ENCODE measurements at places on chromosomes 13 and 19. TPM values are rescaled to one million over a fixed set of nuclear protein-coding genes. Genes with fewer than 3 reads are reported as not detected.
A peak's percentile ranks its signal among the peaks of the same experiment; 100 is the strongest.

- no peak for DNase-seq
These were observed 24.8 kb downstream of the SIAH3 start for GRCh38 chr13:45826731-45827130.

DNA sequence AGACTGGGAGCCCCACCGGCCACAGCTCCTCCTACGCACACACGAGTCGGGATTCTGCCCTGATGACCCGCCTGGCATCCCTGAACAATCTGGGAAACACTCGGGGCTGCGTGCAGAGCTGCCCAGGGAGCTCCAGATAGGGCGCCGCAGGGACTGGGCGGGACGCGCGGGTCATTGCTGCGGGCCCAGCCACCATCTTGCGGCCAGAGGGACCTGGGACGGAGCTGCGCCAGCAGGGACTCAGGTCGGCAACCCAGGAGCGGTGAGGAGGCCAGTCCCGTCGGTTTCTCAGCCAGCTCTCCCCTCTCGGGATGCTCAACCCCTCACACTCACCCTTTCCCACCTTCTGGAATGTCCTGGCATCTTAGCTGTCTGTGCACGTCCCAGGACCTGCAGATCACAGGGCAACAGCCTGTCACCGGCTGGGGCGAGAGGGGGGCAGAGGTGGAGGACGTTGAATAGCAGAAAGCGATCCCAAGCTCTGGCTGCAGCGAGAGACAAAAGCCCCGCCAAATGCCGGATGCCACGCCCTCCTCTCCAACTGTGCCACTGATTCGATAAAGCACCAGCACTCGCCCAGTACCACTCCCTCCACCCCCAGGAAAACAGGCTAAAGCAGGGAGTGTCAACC lies 20.4 kb upstream of the ZNF91 start:
- DNase-seq: no peak

- DNase-seq: no peak
These were observed 1636.1 kb downstream of the SLITRK5 start for GRCh38 chr13:89307278-89307677.

DNA sequence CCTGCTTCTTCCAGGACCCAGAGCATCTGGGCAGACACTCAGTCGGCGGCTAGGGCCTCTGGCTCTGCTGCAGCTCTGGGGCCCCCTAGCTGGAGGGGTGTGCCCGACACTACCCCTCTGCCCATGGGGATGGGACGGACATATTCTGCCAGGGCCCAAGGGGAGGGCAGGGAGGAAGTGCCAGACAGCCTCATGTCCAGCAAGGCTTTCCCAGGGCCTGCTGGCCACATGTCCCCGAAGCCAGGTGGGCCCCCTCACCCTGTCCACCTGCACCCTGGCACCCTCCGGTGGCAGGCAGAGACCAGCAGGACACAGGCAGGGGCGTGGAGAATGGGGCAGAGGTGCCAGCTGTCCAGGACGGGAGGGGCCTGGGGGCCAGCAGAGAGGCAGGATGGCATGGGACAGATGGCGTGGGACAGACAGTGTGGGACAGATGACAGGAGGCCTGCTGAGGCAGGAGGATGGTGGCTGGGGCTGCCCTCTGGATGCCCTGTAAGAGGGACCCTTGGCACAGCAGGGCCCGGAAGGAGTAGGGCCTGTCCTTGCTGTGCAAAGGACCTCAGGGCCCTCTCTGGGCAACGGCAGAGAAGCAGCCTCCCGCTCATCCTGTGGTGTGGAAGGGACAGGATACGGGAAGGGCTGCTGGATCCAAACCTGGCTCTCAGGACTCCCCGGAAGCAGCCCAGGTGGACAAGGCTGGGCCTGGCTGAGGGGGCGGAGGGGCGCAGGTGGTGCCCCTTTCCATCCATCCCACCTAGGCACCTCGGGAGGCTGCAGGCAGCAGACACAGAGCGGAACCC lies 29.1 kb downstream of the CEBPG start:
- peak; percentile 37 for DNase-seq

DNA sequence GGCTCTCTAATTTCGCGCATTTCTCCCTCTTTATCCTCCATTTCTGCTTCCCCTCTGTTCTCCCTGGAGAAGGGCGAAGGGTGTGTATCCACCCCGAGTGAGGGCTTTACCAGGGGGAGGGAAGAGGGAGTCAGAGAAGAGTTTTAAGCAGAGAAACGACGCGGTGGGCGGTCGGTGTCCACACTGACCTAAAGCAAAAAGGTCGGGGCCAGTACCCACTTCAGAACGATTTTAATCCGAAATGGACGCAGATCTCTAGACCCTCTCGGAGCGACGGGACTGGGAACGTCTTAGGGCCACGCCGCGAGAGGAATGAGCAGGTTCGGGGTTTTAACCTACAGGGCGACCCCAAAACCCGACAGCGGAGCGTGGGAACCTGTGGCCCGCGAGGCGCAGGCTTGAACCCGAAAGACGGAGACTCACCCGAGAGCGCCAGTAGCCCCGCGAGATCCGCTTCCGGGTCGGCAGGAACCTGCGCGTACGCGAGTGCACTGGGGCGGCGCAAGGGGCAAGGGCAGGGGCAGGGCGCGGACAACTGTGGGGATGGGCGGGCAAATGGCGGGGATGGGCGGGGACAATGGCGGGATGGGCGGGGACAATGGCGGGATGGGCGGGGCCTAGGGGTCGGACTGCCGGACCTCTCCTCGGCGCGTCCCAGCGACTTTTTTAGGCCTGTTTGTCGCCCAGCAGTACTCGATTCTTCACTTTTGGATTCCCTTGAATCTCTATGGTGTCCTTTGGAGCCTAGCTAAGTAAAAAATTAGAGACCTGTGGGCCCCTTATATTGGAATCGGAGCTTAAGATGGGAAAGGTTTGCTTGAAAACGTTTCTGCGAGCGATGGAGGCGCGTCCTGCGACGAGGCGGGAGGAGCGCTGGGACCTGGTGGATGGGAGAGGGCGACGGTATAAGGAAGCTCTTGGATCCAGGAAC lies at the start of gene ZNF677:
ZNF677 (minus strand) TSS at position 463 of the 931 bp plus-strand sequence. CDS start 3,323 bp downstream, outside the sequence.
- DNase-seq: no peak

GRCh38 chr19:46993622-46994021 lies 26.0 kb upstream of the NPAS1 start:
- DNase-seq: no peak

DNA sequence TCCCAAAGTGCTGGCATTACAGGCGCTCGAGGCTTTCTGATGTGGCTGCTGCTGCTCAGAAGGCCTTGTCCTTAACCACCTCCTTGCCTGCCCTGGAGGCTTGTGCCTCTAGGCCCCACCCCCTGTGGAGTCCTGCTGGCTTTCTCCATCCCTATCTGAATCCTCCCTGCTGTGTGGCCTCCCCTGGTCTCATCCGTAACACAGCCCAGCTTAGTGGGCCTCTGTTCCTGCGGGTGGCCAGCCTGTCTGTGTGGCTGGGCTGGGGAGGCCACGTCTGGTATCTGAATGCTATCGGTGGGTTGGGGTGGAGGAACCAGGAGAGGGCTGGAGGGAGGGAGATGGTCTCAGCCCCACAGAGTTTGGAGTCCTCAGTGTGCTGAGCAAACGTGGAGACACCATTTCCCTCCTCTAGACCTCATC lies 4.7 kb downstream of the RPL28 start:
- DNase-seq: no peak

DNA sequence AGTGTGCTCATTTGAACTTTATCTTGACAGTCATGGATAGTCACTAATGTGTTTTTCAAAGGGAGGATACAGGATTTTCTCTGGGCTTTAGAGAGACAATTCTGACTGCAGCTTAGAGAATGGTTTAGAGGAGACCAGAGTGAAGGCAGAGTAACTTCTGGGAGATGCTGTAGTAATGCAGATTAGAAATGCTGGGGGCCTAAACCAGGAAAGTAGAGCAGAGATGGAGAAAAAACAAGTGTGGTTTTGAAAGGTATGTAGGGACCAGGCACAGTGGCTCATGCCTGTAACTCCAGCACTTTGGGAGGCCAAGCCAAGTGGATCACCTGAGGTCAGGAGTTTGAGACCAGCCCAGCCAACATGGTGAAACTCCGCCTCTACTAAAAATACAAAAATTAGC lies 18.3 kb upstream of the CEBPA start:
- DNase-seq: no peak

DNA sequence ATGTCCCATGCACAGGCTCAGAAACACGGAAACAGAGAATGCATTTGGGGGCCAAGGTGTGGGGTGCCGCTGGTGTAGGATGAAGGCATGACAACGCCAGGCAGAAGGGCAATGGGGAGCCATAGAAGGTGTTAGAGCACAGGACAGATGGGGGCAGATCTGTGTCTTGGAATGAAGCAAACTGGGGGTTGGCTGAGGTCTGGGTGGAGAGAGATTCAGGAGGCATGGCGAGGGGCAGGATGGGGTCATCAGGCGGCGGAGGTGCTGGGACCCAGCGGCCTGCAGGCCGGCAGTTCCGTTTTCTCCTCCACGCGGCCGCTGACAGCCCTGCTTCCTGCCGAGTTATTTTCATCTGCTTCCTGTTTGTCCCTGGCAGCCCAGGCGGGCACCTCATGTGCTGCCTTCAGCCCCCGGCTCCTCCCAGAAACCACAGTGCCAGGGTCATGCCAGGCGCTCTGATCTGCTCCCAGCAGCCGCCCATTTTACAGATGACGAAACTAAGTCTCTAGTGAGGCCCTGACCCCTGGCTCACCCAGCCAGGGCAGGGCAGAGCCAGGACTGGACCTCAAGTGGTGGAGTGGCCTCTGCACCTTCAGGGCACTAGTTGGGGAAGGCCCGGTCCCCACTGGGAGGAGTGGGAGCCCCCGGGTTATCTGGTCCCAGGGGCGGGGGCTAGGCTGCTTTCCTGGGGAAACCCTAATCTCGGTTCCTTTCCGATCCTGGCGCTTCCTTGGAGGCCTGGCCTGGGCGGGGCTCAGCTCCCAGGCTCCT lies 2.2 kb downstream of the ARHGAP45 start:
- DNase-seq: peak; percentile 64

DNA sequence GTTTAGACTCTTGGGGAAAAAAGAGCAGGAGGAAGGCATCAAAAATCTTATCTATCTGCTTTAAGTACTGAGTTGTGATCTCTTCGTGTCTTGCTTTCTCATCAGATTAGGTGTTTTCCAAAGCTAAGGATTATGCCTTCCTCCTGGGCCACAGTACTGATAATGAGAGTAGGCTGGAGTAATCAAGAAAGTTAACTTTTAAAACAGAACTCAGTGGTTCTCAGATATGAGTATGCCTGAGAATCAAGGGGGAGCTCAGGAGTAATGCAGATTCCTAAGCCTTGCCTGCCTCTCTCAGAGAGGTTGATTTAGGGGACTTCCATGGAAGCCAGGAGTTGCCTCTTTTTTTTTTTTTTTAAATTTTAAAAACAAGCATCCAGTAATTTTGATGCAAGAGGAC lies 23.5 kb downstream of the CDADC1 start:
- DNase-seq: no peak

GRCh38 chr13:44759384-44760360 lies 183.5 kb upstream of the TSC22D1 start:
- peak; percentile 57 for DNase-seq

DNA sequence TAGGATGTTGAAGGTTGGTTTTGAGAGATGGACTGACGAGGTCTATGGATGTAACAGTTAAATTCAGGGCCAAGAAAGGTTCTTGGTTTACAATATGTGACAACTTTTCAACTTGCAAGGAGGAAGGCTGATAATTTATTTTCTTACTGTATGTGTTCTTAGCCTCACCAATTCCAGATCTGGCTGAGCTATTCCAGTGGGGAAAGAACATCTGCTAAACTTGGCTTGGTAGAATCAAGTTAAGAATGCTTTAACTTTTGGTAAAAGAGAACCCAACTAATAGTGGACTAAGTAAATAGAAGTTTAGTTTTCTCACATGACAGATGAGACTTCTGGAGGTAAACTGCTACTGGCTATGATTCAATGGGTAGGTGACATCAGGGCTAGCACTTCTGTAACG lies 222.9 kb downstream of the KLF5 start:
- no peak for DNase-seq

- peak; percentile 63 for DNase-seq
These were observed 23.4 kb downstream of the IPO5 start for GRCh38 chr13:97976610-97977521.

DNA sequence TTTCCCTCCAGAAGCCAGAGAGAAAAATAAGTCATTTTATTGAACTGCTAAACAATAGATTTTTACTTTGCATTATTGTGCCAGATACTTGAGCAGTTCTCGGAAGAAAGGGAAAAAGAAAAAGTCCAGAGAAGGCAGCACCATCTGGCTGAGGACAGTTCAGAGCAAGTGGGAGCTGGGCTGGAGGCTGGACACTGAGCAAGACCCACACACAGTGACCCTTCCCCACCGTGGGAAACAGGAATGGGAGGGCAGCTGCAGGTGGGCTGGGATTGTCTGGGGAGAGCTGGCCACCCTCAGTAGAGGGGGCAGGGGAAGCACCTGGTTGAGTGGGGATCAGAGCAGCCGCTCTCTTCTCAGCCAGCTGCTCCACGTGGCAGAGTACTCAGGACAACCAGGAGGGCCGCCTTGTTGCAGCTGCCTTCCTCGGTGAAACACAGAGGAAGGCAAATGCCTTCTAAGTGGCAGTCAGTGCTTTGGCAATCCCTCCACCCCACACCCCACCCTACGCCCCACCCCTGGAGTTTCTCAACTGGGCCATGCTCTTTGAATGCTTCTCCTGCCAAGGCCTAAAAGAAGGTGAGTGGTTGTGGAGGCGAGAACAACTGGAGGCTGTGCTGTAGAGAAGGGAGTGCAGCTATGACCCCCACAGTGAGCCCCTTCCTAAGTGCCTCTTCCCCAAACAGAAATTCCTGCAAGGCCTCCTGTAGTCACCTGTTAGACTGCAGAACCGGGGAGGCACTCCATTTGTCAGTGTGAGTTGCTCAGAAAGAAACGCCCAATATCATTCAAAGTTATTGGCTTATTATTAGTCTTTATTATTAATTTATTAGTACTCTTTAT lies 179.3 kb downstream of the ZIC5 start:
- no peak for DNase-seq

- no peak for DNase-seq
These were observed 13.3 kb downstream of the IFT88 start for GRCh38 chr13:20580257-20580656.

DNA sequence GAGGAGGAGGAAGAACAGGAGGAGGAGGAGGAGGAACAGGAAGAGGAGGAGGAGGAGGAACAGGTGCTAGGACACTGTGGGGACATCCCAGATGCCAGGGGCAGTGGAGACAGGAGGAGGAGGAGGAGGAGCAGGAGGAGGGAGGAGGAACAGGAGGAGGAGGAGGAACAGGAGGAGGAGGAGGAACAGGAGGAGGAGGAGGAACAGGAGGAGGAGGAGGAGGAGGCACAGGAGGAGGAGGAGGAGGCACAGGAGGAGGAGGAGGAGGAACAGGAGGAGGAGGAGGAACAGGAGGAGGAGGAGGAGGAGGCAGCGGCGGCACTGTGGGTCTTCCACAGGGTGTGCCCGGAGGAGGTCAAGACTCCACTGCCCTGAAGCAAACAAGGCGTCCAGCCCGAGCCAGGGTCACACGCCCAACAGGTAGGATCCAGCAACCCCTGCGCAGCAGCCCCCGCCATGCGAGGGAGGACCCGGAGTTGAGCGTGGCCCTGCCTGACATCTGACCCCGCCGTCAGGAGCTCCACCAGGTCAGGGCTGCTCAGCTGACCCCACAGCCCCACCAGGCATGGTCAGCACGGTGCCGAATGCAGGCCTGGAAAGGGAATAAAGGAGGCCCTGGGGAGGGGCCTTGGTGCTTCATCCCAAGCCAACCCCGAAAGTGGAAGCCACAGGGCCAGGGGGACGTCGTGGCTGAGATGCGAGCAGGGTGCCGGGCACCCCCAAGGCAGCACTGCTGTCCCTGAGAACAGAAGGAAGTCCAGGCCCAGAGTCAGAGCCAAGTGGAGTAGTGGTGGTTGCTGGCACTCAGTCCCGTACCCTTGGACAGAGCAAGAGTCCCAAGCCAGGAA lies 9.2 kb downstream of the SBNO2 start:
- DNase-seq: no peak

Gene FZR1
- total RNA-seq: 62.5 TPM

Gene GNA15
- total RNA-seq: 20.0 TPM

Gene DDX39A
- 185 TPM for total RNA-seq

Gene FPR2
- not detected for total RNA-seq

Gene ZNF567
- 0.41 TPM for total RNA-seq

Gene LGALS4
- 1,005 TPM for total RNA-seq

Gene PCDH17
- total RNA-seq: not detected

Gene C1QTNF9B
- total RNA-seq: not detected
